ENCODE measurements at places on chromosomes 16 and 17.

DNA sequence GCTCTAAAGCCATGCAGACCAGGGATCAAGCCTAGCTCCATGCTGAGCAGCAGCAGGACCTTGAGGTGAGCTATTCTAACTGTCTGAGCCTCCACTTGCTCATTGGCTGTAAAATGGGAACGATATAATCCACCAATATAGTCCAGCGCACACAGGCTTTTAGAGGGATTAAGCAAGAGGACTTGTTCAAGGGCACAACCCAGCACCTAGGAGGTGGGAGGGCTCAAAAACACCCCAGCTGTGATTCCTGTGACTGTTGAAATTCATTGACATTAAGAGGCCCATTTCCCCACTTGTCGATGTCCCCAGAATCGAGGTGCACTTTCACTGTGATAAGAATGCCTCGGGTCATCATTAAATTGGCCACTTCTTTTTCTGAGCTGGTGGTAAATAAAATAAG is 4.1 kb downstream of the USH1G start:
- DNase-seq: no peak

GRCh38 chr16:77555791-77556190 is 121.0 kb upstream of the ADAMTS18 start:
- DNase-seq: no peak

- DNase-seq: no peak
These were observed 74.0 kb downstream of the CMC2 start for GRCh38 chr16:80932708-80933095.

DNA sequence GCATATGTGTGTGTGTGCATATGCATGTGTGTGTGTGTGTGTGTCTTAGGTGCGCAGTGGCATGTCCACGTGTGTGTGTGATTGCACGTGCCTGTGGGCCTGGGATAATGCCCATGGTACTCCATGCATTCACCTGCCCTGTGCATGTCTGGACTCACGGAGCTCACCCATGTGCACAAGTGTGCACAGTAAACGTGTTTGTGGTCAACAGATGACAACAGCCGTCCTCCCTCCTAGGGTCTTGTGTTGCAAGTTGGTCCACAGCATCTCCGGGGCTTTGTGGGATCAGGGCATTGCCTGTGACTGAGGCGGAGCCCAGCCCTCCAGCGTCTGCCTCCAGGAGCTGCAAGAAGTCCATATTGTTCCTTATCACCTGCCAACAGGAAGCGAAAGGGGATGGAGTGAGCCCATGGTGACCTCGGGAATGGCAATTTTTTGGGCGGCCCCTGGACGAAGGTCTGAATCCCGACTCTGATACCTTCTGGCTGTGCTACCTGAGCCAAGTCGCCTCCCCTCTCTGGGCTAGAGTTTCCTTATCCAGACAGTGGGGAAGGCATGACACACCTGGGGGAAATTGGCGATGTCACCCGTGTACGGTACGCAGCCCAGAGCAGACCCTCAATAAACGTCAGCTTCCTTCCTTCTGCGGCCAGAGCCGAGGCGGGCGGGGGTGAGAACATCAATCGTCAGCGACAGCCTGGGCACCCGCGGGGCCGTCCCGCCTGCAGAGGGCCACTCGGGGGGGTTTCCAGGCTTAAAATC is 47.6 kb downstream of the IL21R start:
- DNase-seq: no peak

- no peak for DNase-seq
These were observed 46.6 kb upstream of the GRIN2A start for GRCh38 chr16:10228779-10229178.

DNA sequence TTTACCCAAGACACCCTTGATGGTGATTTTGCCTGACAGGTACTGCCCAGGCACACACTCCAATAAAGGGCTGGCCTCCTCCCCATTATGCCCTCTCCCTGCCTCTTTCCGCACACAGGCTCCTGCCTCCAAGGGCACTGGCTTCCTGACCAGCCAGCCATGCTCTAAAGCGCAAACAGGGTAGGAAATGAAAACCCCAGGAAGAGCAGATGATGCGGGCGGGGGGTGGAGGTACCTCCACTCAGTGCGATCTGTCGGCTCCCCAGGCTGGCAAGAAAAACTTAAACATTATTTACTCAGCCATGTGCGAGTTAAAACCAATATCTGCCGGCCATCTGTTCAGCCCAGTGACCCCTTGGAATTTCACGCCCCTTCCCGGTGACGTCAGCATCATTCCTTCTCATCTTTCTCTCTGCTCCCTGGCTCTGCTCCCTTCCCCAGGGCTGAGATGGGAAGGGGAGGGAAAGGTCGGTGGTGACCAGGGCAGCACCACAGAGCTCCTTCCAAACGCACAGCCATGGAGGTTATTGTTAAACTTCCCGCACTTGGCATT is 262.5 kb downstream of the CBLN1 start:
- no peak for DNase-seq

DNA sequence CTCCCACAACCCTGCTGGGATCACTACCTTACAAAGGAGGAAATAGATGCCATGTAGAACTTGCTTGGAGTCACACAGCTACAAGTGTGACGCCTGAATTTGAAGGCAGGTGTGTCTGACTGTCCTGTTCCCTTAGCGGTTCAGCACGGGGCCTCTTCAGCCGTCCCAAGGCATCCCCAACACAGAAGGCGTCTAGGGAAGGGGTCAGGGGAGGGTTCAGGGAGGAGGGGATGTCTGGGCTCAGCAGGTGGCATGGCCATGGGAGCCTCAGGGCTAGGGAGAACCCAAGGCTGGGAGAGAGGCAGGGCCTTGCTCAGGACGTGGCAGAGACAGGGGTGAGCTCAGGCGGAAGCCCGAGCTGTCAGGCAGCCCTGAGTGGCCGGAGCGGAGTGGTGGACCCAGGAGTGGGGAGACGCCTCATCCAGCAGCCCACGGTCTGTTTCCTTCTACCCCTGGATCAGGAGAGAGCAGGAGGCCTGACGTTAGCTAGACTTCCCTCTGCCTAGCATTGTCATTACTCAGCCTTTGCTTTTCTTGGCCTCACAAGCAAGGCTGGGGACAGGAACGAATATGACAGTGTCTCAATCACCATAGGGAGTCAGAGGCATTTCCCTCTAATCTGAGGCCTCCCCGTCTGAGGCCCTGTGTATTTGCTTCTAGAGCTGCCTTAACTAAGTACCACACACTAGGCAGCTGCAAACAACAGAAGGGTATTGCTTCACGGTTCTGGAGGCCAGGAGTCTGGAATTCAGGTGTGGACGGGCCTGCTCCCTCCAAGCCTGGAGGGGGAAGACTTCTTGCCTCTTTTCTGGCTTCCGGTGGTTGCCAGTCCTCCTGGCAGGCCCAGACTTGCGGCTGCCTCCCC is 31.3 kb upstream of the ANKRD40CL start:
- no peak for DNase-seq

GRCh38 chr16:74751658-74752057 is 23.0 kb downstream of the FA2H start:
- no peak for DNase-seq

- DNase-seq: peak; percentile 19
These were observed 5.5 kb upstream of the CACNG5 start for GRCh38 chr17:66829386-66829864.

- DNase-seq: no peak
These were observed 9.3 kb upstream of the DUSP14 start for GRCh38 chr17:37480427-37480826.

- DNase-seq: no peak
These were observed 12.6 kb downstream of the ZBTB4 start for GRCh38 chr17:7466639-7467341.

GRCh38 chr17:1762901-1763898 is 1.3 kb downstream of the SERPINF1 start:
- DNase-seq: no peak

- no peak for DNase-seq
These were observed 1733.6 kb downstream of the TP53TG3F start for GRCh38 chr16:35192993-35193392.

- no peak for DNase-seq
These were observed 1502.9 kb downstream of the CDH11 start for GRCh38 chr16:63618896-63619485.

GRCh38 chr17:9924735-9925191 is 19.7 kb upstream of the RCVRN start:
- peak; percentile 35 for DNase-seq

- no peak for DNase-seq
These were observed 6.9 kb downstream of the TEN1 start for GRCh38 chr17:75985986-75986385.

DNA sequence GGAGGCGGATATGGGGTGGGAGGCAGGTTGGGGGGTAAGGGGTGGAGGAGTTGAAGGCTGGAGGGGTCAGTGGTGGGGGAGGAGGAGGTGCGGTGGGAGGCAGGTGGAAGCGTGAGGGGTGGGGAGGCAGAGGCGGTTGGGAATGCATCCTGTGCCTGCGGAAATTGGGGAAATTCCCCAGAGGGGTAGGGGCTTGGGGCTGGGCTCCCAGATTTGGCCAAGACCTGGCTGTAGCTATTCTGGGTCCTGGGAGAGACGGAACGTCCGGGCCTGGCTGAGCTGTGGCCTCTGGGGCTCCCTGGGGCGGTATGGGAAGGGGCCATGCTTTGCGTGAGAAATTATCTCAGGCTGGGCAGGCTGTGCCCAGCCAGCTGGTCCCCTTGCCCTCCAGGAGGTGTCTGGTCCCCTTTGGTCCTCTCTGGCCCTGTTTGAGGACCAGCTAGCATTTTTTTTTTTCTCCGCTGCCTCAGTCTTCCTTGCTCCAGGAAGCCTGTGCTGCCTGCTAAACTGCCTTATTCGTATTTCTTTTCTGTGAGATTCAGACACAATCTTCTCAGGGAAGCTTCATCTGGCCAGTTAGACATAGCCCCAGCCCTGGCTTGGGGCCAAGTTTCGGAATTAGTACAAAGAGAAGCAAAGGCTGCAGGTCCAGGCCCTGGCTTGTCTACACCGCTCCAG is 7.3 kb upstream of the TRPV2 start:
- DNase-seq: no peak

DNA sequence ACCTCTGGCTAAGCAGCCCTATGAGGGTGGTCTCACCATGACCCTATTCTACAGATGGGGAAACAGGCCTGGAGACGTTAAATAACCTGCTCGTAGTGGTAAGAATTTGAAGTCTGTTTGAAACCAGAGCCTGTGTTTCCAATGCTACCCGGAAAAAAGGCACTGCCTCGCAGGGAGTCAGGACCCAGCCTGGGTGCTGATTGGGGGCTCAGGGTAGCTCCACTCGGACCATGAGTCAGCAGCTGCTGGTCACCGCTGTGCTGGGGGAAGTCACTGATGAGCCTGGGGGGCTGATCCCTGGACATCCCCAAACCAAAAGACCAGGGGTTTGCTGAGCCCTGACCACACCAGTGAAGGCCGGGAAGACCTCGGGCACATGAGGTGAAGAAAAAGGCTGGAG is 9.4 kb upstream of the PLD6 start:
- DNase-seq: no peak

DNA sequence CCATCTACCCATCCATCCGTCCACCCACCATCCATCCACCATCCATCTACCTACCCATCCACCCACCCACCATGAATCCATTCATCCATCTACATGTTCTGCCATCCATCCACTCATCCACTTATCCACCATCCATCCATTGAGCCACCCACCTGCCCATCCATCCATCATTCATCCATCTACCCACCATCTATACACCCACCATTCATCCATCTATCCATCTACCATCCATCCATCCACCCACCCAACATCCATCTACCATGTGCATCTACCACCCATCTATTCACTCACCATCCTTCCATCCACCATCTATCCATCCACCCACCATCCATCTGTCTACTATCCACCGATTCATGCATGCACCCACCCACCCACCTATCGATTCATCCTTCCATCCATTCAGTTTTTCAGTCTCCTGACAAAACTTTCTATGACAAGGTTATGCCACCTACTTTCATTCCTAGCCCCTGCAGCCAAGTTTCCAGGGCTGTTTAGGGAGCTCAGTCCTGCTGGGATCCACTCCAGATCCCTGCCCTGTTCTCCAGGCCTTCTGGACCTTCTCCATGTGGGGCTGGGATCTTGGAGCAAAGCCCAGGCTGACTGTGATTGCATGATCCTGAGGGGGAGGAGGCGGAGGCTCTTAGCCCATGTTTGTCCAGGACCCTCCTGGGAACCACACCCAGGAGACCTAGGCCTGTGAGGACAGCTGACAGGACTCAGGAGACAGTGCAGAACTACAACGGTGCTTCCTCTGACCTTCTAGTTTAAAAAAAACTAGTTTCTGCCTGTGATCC is 27.4 kb downstream of the BCO1 start:
- DNase-seq: no peak

- DNase-seq: no peak
These were observed 10.1 kb downstream of the CSNK2A2 start for GRCh38 chr16:58187665-58188421.

DNA sequence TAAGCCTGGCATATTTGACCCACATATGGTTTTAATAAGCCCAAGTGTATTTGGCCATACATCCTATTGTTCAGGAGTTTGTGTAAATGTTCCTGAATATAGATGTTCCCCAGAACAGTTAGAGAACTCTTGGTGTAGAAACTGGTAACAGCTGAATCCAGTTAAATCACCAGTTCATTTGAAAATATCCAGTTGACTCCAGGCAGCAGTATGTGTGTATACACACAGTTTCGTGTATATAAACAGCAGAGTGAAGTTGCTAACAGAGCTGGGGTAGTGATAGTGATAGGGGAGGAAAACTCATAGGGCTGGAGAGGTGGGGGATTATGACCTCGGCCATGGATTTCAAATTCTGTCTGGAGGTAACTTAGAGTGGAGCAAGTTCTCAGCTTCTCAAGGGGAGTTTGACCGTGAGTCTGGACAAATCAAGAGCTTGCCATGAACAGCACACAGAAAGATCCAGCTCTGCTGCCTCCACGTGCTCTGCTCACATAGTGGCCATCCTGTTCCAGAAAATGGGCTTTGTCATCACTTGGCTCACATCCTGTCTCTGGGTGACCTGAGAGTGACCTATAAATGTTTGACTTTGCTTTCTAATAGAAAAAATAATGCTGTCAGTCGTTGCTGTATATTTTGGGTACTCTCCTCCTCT is 30.6 kb upstream of the MMD start:
- DNase-seq: no peak

GRCh38 chr17:16444258-16444886 is 29.0 kb downstream of the TRPV2 start:
- DNase-seq: no peak

DNA sequence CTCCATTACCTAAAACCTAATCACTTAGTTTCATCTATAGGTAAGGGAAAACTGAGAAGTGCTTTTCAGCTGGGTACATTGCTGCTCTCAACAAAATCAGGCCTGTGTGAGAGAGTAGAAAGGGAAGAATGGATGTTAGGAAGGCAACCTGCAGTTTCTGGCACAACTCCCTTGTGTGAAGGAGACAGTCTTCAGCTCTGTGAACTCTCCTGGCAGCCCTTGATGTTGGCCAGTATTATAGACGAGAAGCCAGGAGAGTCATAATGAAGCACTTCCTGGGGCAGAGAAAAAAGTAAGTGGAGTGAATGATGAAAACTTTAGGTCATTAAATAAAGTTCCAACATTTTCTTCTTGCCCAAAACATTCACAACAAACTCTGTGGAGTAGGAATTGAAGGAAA is 260.1 kb downstream of the IRX3 start:
- DNase-seq: no peak

- no peak for DNase-seq
These were observed 282.4 kb upstream of the EEF2KMT start for GRCh38 chr16:5379954-5380353.

GRCh38 chr16:3511286-3512180 is 10.7 kb downstream of the CLUAP1 start:
- no peak for DNase-seq

Data from non-pigmented ciliary epithelial cell (primary cell).